ENCODE measurements at places on chromosomes 7 and 10.

GRCh38 chr10:21171197-21171935 is 274.3 kb upstream of the NEBL start:
- no peak for DNase-seq

- no peak for DNase-seq
Observed at GRCh38 chr10:89553064-89553734, 17.8 kb upstream of the SLC16A12 start.

DNA sequence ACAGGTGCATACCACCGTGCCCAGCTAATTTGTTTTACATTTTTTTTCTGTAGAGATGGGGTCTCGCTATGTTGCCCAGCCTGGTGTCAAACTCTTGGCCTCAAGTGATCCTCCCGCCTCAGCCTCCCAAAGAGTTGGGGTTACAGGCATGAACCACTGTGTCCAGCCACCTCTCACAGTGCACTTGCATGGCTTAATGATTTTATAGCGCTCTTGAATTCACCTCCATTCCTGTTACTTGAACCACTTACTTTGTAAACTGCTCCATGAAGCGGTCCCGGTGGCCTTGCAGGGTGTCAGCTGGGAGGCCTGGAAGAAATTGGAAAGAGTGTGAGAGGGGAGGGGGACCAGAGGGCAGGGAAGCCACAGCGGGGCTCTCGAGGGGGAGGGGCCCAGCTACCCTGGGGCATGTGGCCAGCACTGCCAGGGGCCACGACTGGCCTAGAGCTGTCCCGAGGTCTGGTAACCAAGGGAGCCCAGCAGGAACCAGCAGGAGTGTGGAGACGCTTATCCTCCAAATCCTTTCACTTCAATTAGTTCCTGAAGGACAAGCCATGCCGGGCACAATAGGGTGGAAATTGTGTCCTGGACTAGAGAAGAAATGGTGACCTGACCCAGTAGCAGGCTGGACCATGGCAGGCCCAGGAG is 76.0 kb downstream of the SPDYE5 start:
- no peak for DNase-seq

- no peak for DNase-seq
Observed at GRCh38 chr7:122384528-122384927, 80.0 kb upstream of the FEZF1 start.

- DNase-seq = no peak
Observed at GRCh38 chr7:137948845-137949330, 53.0 kb downstream of the CREB3L2 start.

GRCh38 chr10:80600256-80600655 is 62.6 kb downstream of the SH2D4B start:
- DNase-seq = no peak

DNA sequence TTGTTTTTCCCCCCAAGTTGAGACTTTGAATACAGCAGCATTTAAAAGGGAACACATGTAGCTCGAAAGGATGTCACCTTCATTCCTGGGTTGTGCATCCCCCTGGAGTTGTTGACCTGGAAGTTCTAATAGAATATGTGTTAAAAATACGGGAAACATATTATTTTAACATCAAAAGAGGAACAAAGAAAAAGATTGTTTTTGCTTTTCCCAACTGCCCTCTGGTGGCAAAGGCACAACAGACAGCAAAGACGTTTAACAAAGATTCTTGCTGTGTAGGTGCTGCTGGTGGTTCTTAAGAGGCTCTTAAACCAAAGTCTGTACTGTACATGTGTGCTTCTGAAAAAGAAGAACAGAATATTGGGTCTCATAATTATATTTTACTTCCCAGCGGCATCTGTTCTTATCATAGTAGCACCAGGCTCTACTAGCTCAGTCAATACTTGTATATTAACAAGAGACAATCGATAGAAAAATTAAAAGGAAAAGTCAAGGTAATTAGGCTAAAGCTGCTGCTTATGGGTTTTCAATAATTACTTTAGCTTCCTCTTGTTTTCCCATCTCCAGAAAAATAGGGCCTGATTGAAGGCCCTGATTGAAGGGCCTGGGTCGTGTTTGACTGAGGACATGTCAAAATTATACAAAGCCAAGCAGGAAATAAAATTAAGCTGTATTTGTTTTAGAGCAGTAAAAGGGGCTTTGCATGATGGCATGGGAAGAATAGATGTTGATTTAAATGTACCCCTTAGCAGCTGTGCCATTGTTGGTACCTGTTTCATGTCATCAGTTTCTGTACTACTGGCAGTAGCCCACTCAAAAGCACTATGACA is 384.2 kb upstream of the LRGUK start:
- DNase-seq = no peak

DNA sequence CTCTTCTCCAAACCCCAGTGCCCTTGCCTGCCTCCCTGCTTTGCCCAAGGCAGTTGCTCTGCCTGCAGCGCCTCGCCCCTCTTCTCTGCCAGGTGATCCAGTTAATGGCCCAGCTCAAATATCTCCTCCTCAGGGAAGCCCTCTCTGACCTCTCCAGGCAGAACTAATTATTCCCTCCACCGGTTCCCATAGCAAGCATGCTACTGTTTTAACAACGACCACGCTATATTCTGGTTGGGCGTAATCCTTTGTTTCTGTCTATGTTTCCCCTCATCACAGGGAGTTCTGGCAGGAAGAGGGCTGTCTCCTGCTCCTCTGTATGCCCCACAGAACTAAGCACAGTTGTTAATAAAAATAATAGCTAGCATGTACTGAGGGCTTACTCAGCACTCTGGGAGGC is 36.8 kb upstream of the R3HCC1L start:
- DNase-seq = no peak

- DNase-seq = no peak
Observed at GRCh38 chr7:128859232-128860157, 3.2 kb upstream of the ATP6V1F start.

- DNase-seq = no peak
Observed at GRCh38 chr10:105207476-105207995, 566.4 kb downstream of the SORCS3 start.

- no peak for DNase-seq
Observed at GRCh38 chr10:11184093-11184492, 166.4 kb downstream of the CELF2 start.

GRCh38 chr10:117268258-117268657 is 27.3 kb downstream of the SLC18A2 start:
- no peak for DNase-seq

GRCh38 chr10:51086710-51087109 is 12.4 kb downstream of the PRKG1 start:
- DNase-seq = no peak

- DNase-seq = no peak
Observed at GRCh38 chr10:50990568-50991455, 83.5 kb upstream of the PRKG1 start.

DNA sequence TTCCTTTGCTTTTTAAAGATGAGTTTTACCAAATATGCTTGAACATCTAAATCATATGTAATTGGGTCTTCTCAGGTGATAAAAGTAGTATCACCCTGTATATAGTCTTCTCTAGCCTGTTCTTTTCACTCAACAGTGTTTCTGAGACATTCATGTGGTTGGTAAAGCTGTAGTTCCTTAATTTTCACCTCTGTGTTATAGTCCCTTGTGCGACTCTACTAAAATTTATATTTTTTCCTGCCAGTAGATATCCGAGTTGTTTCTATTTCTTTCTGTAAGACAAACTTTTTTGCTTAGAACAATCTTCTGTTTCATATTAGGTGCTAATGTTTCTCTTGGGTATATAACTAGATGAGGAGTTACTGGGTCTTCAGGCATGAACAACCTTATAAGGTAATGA is 35.6 kb downstream of the SYPL1 start:
- no peak for DNase-seq

GRCh38 chr7:159218607-159219006 is 73.9 kb upstream of the VIPR2 start:
- DNase-seq = no peak

- no peak for DNase-seq
Observed at GRCh38 chr7:142066536-142066935, 45.0 kb upstream of the MGAM2 start.

GRCh38 chr7:867001-867405 is 9.4 kb upstream of the GET4 start:
- DNase-seq = no peak

DNA sequence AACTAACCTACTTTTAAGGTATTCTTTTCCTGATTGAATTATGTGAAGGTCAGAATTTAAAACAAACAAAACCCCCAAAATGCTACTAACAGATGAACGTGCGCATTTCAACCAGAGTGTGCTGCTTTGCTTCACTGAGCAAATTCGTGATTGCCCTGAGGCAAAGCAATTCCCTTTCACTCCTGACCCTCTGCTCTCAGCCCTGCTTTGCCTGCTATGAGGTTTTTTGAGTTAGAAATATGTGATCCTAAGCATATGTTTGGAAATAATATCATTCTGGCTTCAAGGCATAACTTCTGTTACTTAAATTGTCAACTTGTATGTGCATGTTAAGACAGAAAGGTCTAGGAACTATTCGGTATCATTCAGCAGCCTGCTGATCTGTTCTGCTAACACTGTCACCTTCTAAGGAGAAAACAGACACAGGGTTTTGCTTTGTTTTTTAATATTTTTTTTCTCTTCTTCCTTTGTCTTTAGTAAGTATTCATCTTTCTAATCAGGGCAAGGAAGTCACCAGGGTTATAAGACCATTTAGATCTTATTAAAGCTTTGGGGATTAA is 124.2 kb downstream of the GNAT3 start:
- no peak for DNase-seq

GRCh38 chr7:88106434-88106833 is 113.4 kb downstream of the SRI start:
- DNase-seq = no peak

DNA sequence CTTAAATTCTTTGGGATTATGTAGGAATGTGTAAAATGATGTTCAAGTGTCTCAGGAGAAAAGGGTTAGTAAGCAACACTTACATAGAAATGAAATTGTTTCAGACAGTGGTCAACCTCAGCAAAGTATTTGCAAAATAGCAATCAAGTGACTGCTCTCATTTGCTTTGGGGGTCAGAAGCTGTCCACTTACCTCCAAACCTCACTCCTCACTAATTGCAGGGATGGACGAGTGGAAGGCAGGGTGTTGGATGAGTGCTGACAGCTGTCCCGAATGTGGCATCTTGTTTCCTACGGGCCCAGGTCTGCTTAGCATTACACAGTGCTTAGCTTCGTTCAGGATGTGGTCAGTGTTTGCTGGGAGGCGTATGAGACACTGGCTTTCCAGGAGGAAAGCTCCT is 437.0 kb downstream of the SUGCT start:
- no peak for DNase-seq

GRCh38 chr10:44293306-44293778 is 91.6 kb downstream of the CXCL12 start:
- DNase-seq = no peak

DNA sequence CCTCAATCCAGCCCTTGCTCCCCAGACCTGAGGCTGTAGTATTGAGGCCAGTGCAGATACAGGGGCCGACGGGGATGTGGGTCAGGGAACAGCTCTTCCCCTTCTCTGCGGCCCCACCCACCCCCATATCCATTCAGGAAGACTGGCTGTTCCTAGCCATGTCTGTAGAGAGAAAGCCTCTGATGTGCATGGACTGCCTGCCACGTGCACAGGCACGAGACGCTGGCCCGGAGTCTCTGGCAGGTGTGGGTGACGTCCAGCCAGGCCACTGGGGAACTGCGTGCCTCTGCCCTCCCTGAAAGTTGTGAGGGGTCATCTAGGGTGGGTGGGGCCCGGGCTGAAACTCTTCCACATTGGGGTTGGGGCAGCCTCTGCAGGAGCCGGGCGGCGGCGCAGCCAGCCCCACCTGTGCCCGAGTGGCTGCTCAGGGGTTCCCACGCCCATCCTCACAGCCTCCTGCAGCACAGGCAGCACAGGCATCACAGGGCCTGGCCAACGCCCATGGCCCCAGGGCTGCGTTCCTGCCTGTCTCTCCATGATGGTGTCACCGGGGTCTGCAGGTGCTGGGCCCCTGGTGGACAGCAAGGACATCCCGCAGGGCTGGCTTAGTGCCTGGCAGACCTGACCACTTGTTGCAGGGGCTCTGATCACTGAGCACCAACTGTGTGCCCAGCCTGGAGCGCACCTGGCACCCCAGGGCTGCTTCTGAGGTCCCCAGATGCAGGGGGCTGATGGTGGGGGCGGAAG is 27.5 kb downstream of the MICALL2 start:
- DNase-seq = no peak

GRCh38 chr10:123858907-123859652 is 32.5 kb downstream of the CPXM2 start:
- no peak for DNase-seq

DNA sequence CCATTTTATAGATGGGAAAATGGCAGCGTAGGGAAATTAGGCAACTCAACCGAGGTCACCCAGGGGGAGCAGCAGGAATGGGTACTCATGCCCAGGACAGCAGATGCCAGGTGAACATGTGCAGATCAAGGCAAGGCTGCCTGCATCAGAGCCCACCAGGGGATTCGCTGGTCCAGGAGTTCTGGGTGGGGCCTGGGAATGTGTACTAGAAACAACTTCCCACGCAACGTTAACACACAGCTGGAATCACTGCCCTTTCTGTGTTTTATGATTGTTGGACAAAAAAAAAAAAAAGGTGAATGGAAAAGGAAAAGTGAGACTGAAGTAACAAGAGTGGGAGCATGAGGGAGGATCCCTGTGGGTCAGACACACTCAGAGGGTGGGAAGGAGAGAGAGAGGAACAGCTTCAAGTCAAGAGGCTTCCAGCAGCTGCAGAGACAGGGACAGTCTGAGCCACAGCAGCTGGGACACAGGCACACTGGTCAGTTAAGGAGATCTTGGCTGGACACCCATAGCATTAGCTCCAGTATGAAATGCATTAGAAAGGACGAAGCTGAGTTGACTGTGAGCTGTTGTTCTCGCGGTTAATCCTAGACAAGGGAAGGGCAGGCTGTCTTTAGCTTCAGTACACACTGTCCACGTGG is 187.9 kb upstream of the INHBA start:
- DNase-seq = no peak

DNA sequence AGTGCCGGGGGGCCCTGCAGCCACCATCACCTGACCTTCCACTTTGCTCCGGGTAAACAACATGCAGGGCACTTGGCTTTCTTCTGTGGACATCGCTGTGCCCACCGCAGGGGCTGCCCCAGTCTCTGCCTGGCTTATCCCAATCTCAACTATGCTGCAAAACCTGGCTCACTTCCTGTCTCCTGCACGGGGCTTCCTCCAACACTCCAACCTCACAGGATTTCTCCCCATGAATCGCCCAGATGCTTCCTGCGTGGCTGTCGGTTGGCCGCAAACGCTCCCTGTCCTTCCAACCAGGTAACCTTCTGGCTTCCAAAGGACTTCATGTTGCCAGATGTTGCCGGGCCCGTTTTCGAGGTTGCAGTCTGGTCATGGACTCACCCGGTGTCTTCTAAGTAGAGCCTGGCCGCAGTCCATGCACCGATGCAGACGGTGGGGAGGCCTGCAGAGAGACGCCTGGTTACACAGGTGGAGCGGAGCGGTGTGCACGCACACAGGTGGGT is 109.0 kb downstream of the VIPR2 start:
- no peak for DNase-seq

DNA sequence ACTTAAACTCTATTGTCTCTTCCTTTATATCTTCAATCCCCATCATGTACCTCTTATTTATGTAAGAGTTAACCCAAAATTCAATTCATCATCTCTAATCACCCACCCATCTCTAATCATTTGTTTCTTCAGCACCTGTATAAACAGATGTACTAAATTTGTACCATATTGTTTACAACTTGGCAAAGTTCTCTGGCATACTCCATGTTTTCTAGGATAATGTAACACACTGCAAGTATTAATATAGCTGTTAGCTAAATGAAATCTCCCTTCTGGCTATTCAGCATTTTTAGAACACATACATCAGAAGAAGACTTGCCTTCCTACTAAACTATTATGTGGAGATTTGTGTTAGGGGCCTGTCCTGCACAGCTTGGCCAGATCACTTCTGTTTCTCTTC is 33.1 kb downstream of the MALSU1 start:
- no peak for DNase-seq

GRCh38 chr7:98467570-98468312 is 66.9 kb upstream of the BAIAP2L1 start:
- no peak for DNase-seq

Measured in CD8-positive, alpha-beta T cell (primary cell).